Neuronal stem cell (in vitro differentiated cells): ENCODE measurements at places on chromosomes 13 and 19.

DNA sequence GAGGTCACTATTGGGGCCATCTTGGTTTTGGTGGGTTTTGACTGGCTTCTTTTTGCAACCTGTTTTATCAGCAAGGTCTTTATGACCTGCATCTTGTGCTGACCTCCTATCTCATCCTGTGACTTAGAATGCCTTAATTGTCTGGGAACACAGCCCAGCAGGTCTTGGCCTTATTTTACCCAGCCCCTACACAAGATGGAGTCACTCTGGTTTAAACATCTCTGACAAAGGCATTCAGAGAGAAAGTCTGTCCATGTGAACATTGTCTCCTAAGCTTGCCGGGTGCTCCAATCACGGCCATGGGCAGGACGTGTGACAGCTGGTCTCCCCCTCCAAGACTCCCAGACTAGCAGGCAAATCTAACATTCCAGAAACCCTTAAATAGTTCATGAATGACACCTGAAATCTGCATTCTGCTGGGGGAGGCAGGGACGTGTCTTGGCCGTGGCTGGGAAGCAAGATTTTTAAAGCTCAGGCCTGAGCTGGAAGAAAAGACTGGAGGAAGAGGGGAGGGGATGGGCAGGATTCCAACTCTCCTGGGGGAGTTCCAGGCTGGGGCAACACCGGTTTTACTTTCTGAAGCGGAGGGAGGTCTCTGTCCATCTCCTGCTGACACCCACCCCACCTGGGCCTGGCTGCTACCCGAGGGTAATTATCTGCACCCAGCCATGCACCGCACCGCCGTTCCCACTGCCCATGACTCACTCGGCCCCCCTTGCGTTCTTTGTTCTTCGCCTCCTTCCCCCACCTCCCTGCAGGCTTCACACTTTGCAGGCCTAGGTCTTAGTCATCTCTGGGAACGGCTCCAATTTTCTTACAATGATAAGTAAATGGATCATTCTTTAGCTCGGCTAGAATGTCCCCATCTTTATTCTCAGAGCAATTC is 11.6 kb upstream of the OR1M1 start:
- DNase-seq, result peak; percentile 40
- H3K4me3 ChIP-seq, result no peak overlapping the region
- H3K4me1 ChIP-seq, result peaks cover 14% of the 10 kb centered on the region
- H3K36me3 ChIP-seq, result no peaks in the 10 kb centered on the region
- no peaks in the 10 kb centered on the region for H3K27me3 ChIP-seq
- H3K27ac ChIP-seq, result peak overlapping the region; percentile 3

GRCh38 chr13:29877456-29878078 is 27.1 kb upstream of the UBL3 start:
- no peaks in the 10 kb centered on the region for H3K36me3 ChIP-seq
- H3K4me1 ChIP-seq, result peaks cover 8% of the 10 kb centered on the region
- H3K27ac ChIP-seq, result no peak overlapping the region
- no peaks in the 10 kb centered on the region for H3K27me3 ChIP-seq
- H3K4me3 ChIP-seq, result no peak overlapping the region

DNA sequence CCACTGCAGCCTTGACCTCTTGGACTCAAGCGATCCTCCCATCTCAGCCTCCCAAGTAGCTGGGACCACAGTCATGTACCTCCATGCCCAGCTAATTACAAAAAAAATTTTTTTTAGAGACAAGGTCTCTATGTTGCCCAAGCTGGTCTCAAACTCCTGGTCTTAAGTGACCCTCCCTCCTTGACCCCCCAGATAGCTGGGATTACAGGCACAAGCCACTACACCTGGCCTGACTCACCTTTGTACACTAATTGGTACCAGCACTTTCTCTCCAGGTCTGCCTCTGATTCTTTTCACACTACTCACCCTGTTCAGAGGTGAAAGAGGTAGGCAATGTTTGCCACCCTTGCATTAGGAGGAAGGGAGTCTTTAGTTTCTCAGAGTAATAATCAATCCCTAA is 5.5 kb upstream of the EPS15L1 start:
- H3K4me1 ChIP-seq, result no peaks in the 10 kb centered on the region
- H3K36me3 ChIP-seq, result no peaks in the 10 kb centered on the region
- H3K4me3 ChIP-seq, result no peak overlapping the region
- no peaks in the 10 kb centered on the region for H3K27me3 ChIP-seq
- no peak overlapping the region for H3K27ac ChIP-seq
- DNase-seq, result no peak

- H3K4me3 ChIP-seq, result no peak overlapping the region
- no peaks in the 10 kb centered on the region for H3K27me3 ChIP-seq
- DNase-seq, result no peak
- H3K4me1 ChIP-seq, result peaks cover 4% of the 10 kb centered on the region
- H3K27ac ChIP-seq, result no peak overlapping the region
These were observed 14.9 kb downstream of the COMP start for GRCh38 chr19:18776288-18776594.

GRCh38 chr13:74077375-74077774 is 56.8 kb downstream of the KLF12 start:
- no peaks in the 10 kb centered on the region for H3K27me3 ChIP-seq
- peaks cover 1% of the 10 kb centered on the region for H3K4me1 ChIP-seq
- H3K27ac ChIP-seq, result no peak overlapping the region
- no peaks in the 10 kb centered on the region for H3K36me3 ChIP-seq
- DNase-seq, result no peak

GRCh38 chr13:34250151-34250670 is 432.3 kb downstream of the RFC3 start:
- no peak overlapping the region for H3K27ac ChIP-seq
- DNase-seq, result no peak

GRCh38 chr13:73657821-73658540 is 476.2 kb downstream of the KLF12 start:
- H3K27ac ChIP-seq, result no peak overlapping the region
- no peaks in the 10 kb centered on the region for H3K36me3 ChIP-seq
- no peaks in the 10 kb centered on the region for H3K4me1 ChIP-seq
- DNase-seq, result no peak

DNA sequence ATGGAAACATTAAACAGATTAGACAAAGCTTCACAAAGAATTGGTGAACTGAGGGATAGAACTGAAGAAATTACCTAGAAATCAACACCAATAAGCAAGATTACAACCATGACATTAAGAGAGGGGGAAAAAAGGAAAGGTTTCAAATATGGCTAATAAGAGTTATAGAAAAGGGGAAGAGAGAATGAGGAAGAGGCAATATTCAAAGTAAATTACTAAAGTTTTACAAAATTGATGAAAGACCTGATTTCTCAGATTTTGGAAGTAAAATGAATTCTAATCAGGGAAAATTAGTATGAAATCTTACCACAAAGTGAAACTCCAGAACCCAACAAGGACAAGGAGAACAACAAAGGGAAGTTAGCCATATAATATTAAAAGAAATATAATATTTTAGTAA is 187.4 kb downstream of the NBEA start:
- no peak overlapping the region for H3K27ac ChIP-seq
- no peaks in the 10 kb centered on the region for H3K36me3 ChIP-seq
- no peak for DNase-seq

GRCh38 chr19:13790354-13790753 is 4.9 kb upstream of the ZSWIM4 start:
- no peak for DNase-seq
- H3K36me3 ChIP-seq, result no peaks in the 10 kb centered on the region
- no peak overlapping the region for H3K27ac ChIP-seq
- H3K4me1 ChIP-seq, result peaks cover 1% of the 10 kb centered on the region
- no peaks in the 10 kb centered on the region for H3K27me3 ChIP-seq

GRCh38 chr13:114194853-114195252 is 15.8 kb downstream of the CFAP97D2 start:
- no peak overlapping the region for H3K27ac ChIP-seq
- H3K36me3 ChIP-seq, result no peaks in the 10 kb centered on the region
- H3K4me1 ChIP-seq, result no peaks in the 10 kb centered on the region
- no peak overlapping the region for H3K4me3 ChIP-seq

- H3K27me3 ChIP-seq, result no peaks in the 10 kb centered on the region
- no peaks in the 10 kb centered on the region for H3K36me3 ChIP-seq
- H3K27ac ChIP-seq, result no peak overlapping the region
- H3K4me1 ChIP-seq, result peaks cover 2% of the 10 kb centered on the region
These were observed 71.4 kb downstream of the DGKH start for GRCh38 chr13:42119875-42120274.

DNA sequence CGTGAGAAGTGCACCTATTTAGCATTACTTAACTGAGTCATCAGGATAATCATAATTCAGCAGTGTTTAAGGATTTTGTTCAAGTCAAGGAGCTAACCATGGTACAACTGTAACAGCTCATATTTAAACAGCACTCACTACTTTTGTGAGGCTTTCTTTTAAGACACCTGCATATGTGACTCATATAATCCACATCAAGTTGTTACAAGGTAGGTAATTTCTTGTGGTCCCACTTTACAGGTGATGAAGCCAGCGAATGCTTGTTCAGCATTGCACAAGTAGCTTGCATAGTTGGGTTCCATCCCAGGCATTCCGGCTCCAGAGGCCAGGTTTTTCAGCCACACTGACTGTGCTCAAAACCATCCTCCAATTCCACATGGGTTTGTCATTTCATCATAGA is 569.2 kb downstream of the MYO16 start:
- no peak for DNase-seq
- H3K4me3 ChIP-seq, result no peak overlapping the region
- H3K27ac ChIP-seq, result no peak overlapping the region

DNA sequence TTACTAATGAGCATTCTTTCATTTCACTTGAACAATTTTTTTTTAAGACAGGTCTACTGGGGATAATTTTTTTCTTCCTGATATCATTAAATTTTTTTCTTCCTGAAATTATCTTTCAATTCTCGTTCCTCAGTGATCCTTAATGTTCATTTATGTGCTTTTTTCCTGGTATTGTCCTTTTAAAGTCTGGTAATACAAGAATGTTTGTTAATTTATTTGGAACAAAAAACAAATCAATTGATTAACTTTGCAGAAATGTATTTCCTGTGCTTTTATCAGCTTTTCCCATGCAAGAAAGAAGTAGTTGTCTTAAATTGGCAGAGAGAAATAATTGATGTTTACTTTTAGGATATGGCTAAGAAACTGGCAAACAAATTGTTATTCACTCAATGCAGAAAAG is 945.4 kb upstream of the MIR17HG start:
- no peak for DNase-seq
- no peak overlapping the region for H3K4me3 ChIP-seq
- no peaks in the 10 kb centered on the region for H3K36me3 ChIP-seq
- H3K27ac ChIP-seq, result no peak overlapping the region

DNA sequence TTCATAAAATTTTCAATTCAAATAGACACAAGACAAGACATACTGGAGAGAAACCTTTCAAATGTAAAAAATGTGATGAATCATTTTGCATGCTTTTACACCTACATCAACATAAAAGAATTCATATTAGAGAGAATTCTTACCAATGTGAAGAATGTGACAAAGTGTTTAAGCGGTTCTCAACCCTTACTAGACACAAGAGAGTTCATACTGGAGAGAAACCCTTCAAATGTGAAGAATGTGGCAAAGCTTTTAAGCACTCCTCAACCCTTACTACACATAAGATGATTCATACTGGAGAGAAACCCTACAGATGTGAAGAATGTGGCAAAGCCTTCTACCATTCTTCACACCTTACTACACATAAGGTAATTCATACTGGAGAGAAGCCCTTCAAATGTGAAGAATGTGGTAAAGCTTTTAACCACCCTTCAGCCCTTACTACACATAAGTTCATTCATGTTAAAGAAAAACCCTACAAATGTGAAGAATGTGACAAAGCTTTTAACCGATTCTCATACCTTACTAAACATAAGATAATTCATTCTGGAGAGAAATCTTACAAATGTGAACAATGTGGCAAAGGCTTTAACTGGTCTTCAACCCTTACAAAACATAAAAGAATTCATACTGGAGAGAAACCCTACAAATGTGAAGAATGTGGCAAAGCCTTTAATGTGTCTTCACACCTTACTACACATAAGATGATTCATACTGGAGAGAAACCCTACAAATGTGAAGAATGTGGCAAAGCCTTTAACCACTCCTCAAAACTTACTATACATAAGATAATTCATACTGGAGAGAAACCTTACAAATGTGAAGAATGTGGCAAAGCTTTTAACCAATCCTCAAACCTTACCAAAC is 24.6 kb upstream of the ZNF431 start:
- peaks cover 94% of the 10 kb centered on the region for H3K36me3 ChIP-seq
- H3K4me1 ChIP-seq, result no peaks in the 10 kb centered on the region
- DNase-seq, result no peak
- no peak overlapping the region for H3K27ac ChIP-seq
- H3K4me3 ChIP-seq, result no peak overlapping the region

DNA sequence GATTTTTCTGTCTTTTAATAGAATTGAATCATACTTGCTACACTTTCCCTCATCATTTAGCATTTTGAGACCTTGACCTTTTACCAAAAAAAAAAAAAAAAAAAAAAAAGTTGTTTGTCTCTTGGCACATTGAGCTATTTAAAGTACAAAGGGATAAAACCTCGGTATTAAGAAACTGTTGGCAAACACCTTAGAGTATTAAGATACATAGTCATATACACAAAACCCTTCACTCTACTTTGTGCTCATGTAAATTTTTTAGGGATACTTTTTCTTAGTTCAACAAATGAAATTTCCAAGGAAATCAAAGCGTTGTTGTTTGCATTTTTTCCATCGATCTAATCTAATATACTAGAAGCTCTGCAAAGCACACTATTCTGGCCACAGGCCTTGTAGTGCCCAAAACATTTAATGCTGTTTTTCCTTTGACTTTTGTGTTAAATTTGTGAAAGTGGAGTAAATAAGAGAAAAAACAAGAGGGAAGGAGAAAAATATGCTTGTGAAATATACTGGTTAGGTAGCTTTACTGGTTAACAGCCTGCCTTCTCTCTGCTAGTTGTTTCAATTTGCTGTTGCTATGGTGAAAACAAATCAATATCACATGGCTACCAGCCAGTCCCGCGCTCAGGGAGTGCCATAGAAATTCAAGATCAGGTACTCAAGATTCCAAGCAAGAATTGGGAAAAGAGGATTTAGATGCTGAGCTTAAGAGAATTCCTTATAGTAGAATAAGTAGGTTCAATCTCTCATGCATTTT is 2.6 kb downstream of the MBNL2 start:
- H3K27ac ChIP-seq, result no peak overlapping the region
- H3K4me1 ChIP-seq, result peaks cover 13% of the 10 kb centered on the region
- H3K36me3 ChIP-seq, result no peaks in the 10 kb centered on the region

- peaks cover 9% of the 10 kb centered on the region for H3K36me3 ChIP-seq
- peaks cover 3% of the 10 kb centered on the region for H3K4me1 ChIP-seq
- H3K27ac ChIP-seq, result no peak overlapping the region
- no peak for DNase-seq
These were observed 20.8 kb downstream of the NUFIP1 start for GRCh38 chr13:44968434-44968815.

DNA sequence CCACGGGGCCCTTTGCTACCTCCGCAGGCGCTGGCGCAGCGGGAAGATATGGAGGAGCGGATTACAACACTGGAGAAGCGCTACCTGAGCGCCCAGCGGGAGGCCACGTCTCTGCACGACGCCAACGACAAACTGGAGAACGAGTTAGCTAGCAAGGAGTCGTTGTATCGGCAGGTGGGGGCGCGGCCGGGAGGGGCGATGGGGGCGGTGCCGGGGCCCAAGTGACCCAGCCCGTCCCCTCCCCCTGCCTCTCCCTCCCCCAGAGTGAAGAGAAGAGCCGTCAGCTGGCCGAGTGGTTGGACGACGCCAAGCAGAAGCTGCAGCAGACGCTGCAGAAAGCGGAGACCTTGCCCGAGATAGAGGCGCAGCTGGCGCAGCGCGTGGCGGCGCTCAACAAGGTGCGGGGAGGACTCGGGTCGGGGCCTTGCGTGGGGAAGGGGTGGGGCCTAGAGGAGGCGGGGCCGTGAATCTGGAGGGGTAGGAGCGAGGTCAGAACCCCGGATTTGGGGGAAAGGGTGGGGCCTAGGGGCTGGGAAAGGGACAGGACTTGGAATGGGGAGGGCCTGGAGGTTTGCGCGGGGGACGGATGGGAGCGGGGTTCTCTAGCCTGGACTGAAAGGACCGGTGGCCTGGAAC is 13.7 kb downstream of the PPFIA3 start:
- H3K4me3 ChIP-seq, result no peak overlapping the region
- DNase-seq, result no peak
- H3K27me3 ChIP-seq, result no peaks in the 10 kb centered on the region
- H3K36me3 ChIP-seq, result peaks cover 19% of the 10 kb centered on the region
- no peak overlapping the region for H3K27ac ChIP-seq
- H3K4me1 ChIP-seq, result peaks cover 6% of the 10 kb centered on the region
